ENCODE measurements at places on chromosomes 3 and 15.

GRCh38 chr15:100254691-100255090 is 87.1 kb downstream of the ADAMTS17 start:
- no peak for DNase-seq

GRCh38 chr3:112129925-112130637 is 3.0 kb downstream of the GCSAM start:
- no peak for DNase-seq

GRCh38 chr3:143643905-143644304 is 204.4 kb downstream of the SLC9A9 start:
- DNase-seq = no peak

- no peak for DNase-seq
Observed at GRCh38 chr3:177565981-177566380, 368.7 kb upstream of the TBL1XR1 start.

DNA sequence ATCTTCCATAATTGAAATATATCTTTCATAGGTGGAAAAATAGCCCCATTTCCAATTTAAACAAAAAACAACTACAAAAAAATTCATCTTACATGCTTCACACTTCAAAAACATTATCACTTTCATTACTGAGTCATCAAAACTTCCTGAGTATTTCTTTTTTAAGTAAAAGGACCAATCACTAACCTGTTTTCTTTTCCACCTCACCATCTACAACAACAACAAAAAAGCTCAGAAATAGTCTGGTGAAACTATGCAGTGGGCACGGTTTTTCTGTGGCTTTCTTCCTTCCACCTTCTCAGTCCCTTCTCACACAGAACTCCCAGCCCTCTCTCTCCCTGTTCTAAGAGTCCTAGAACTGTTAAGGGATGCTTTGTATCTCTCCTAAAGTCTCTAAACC is 20.3 kb upstream of the TNIK start:
- DNase-seq = no peak

GRCh38 chr3:123148772-123149171 is 53.0 kb upstream of the SEC22A start:
- DNase-seq = no peak

GRCh38 chr3:60633644-60634043 is 617.6 kb downstream of the FHIT start:
- no peak for DNase-seq

- no peak for DNase-seq
Observed at GRCh38 chr3:152511904-152512303, 243.2 kb downstream of the MBNL1 start.

DNA sequence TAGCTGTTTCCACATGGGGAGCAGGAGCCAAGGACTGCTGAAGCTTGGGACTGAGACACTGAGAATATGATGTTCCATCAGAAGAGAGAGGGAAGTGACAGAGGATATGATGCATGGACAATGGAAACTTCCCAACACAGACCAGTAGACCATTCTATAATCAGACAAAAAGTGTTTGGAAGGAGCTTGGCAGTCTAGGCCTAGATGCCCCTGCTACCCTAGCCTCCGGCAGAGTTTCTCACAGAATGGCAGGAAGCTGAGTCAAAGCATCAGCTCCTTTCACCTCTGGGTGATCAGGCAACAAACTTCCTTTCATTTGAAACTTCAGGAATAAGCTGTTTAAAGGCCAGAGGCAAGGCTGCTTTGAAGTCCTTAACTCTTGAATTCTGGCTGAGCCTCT is 222.0 kb downstream of the NEK10 start:
- no peak for DNase-seq

- no peak for DNase-seq
Observed at GRCh38 chr3:53552730-53553129, 58.3 kb downstream of the CACNA1D start.

DNA sequence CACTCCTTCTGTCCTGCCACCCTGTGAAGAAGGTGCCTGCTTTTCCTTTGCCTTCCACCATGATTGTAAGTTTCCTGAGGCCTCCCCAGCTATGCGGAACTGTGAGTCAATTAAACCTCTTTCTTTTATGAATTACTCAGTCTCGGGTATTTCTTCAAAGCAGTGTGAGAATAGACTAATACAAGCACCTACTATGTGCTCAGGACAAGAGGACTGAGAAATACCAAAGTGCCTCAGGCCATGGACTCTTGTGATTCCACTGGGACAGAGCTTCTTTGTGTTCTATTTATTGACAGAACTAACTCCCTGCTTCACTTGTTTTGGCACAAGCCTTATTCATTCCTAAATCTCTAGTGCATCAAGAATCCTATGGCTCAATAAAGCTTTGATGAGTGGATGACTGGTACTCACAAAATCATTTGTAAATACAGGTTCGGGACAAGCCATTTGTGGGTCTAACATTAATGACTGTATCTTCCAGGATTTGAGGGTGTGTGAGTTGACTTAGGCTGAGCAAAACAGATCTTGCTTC is 204.2 kb downstream of the PDCD6IP start:
- no peak for DNase-seq

- DNase-seq = no peak
Observed at GRCh38 chr3:111714305-111714704, 119.2 kb upstream of the ZBED2 start.

DNA sequence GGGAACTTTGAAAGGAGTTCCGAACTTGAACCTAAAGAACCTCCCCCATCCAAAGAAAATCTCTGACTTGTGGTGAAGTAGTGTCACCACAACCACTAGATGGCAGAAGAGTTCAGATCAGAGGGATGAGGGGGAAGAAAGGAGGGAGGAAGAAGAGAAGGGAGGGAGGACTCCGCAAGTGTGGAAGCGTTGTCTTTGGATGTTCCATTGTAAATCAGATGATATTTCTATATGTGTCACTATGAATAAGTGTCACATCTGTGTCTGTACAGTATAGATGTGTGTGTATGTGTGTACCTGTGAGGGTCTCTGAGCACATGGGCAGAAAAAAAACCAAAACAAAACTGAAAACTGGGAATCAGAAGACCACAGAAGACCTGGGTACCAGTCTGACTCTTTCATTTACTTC is 16.9 kb downstream of the SLC24A1 start:
- peak; percentile 63 for DNase-seq

- DNase-seq = no peak
Observed at GRCh38 chr15:39642011-39642640, 61.2 kb downstream of the THBS1 start.

DNA sequence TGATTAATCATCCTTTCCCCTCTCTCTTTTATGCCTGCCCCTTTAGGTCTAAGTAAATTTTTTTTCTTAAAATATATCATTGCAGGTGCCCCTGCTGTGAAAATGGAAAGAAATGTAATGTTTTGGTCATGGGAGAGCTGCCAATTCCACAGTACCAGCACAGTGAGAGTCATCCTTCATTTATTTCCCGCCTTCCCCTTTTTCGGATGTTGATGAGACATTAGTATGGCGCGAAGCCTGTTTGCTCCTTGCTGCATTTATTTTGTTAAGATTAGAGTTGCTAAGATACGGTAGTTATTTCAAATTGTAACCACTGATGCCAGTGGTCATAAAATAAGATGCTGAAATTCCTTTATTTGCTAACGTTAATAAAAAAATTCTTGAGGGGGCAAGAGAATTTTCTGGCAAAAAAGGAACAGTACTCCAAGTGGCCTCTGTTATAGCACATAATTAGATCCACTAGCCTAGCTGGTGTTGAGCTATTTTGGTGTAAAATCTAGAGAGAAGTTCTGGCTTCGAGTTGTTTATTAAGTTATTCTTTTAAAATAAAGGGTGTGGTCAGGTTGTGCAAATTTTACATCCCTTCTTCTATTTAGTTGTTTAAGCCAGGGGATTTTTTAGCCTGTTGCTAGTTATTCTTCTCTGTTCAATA is 62.8 kb downstream of the MDFIC2 start:
- no peak for DNase-seq

DNA sequence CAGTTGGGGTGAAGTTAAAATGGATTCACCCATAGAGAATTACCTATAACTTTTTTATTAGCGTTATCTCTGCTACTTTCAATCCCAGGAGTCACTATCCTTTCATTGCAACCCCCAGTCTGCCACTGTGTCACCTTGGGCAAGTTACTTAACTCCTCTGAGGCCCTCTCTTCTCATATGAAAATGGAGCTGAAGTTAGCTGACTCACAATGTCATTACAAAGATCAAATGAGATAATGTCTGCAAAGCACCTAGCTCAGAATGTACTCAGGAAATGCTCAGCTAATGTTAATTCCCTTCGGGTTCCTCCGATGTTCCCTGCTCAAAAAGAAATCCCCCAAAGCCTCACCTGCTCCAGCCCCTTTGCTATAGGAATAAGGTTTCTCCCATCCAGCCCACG is 50.0 kb downstream of the TRIM42 start:
- no peak for DNase-seq

DNA sequence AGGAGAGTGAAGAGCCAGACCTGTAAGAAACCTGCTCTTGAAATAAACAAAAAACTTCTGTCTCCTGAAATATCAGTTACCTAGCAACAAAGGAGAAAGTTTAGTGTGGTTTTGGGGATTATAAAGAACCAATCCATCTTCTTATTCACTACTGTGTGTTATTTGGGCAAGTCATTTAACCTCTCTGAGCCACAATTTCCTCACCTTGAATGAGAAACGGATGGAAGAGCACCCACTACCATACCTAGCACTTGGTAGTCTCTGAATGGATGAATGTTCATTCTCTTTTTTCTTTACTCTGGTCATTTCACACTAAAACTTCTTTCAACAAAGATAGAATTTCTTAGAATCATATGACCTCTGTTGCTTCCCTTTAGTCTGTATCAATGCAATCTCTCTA is 45.2 kb downstream of the PTPN9 start:
- DNase-seq = no peak

GRCh38 chr3:115685097-115685496 is 61.8 kb downstream of the GAP43 start:
- no peak for DNase-seq
